Right ventricle myocardium superior (tissue), 1 donor: ENCODE measurements at places on chromosomes 5 and 9. TPM values are rescaled to one million over a fixed set of nuclear protein-coding genes. Genes with fewer than 3 reads are reported as not detected.

The IL5 gene
- not detected for total RNA-seq

DNA sequence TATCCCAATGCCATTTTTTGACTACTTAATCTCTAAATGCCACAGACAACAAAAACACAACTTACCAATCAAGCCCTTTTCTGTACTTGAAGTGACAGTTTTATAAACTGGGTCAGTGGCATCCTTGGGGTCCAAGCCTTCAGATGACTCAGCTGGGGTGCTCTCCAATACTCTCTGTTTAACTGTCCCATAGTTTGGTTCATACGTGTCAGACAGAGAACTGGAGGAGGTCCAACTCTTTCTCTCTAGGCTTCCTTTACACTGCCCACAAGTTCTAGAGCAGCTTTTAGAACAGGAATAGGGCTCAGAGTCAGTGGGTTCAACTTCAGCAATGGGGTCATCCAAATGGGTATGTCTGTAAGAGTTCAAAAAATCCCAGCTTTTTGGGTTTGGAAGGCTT, 166.9 kb downstream of the CDC42SE2 start:
- DNase-seq: no peak

GRCh38 chr5:10537624-10538023, 26.2 kb upstream of the ANKRD33B start:
- DNase-seq: no peak

GRCh38 chr5:80503641-80504040, 15.7 kb downstream of the FAM151B start:
- DNase-seq: no peak

- no peak for DNase-seq
These were observed 194.7 kb downstream of the MED10 start for GRCh38 chr5:6183391-6184390.

GRCh38 chr9:130663977-130664250, 480 bp upstream of the PRDM12 start:
- no peak for DNase-seq

- DNase-seq: no peak
These were observed 71.4 kb downstream of the ASTN2 start for GRCh38 chr9:117343427-117343826.

- no peak for DNase-seq
These were observed 524 bp downstream of the FUBP3 start for GRCh38 chr9:130579738-130580463.

DNA sequence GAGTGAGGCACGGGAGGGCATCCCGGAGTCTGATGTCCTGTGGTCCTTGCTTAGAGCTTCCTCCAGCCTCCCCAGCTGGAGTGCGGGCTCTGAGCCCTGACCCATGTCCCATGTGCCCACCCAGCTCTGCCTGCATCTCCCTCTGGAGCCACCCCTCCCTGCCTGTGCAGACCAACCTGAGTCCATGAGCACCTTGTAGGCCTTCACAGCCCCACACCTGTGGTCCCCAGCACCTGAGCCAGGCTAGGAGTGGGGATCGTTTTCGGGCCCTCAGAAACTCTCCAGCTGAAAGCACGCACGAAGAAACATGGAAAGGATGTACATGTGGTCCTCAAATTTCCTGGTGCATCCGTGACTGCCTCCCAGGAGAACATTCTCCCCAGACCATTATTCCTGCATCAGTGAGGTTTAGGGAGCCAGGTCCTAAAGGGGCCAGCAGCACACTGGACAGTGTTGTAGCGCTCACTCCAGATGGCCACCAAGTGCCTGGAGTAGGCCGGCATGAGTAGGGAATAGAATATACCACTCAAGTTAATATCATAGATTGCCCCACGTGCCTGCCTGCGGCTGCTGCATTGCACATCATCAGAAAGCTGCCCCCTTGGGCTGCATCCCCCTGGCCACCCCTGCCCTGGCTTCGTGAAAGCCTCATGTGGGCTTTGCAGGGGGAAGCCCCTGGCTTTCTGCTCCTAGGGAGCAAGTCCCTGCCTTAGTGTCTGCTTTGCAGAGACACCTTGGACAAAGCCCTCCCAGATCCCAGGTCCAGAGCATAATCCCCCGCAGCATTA, 80.6 kb downstream of the WNK2 start:
- no peak for DNase-seq

DNA sequence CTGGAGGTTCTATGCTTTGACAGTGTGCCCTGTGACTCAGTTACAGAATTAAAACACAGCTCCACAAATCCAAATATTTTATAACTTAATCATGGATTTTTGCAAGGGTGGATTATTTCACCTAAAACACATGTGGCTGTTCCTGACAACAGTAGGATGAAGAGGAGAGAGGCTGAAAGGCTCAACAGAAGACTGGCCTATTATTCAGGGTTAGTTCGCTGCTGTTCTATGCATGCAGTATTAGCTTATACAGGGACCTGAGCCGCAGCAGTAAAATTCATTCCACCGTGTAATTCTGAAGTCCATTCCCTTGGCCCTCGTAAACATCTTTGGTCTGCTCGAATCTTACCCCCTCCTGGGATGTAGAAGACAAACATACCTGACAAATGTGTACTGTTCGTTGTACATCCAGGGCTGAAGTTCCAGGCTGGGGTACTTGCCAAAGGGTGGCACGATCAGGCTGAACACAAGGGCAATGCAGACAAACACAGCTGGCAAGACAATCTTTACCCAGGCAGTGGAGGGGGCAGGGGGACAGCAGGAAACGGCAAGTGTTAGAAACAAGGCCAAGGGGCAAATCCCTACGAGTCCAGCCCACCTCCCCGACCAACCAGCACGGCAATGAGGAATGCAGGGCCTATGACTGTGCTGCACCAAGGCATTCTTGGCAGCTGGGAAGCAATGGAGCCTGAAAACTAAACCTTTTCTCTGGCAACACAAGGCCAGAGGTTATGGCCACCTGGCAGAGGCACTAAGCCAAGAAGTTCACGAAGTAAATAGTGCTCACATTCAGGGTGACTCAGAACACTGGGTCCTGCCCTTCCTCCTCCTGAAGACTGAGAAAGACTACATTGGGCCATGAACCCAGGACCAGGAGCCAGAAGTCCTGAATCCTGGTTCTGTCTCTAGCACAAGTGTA, 46.8 kb downstream of the NIPSNAP3B start:
- DNase-seq: peak; percentile 44

DNA sequence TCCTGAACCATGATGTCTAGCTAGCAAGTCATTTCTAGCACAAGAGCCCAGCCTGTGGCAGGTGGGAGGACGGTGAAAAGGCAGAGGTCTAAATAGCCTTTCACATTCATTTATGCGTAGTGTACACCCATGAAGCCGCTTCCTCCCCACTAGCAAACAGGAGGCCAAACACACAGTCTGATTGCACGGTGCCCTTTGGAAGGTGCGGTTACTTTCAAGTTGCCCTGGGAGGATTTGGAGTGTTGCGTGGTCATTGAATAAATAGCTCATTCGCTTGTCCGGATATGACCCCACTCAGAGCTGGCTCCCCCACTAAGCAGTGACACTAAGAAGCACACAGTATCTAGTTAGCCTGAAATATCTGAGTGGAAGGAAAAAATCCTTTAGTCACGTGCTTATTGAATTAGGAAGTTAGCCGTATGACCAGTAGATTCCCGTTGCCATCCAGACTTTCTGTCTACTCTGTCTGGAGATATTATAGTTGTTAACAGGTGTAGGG, 664 bp upstream of the ARSB start:
- peak; percentile 45 for DNase-seq

DNA sequence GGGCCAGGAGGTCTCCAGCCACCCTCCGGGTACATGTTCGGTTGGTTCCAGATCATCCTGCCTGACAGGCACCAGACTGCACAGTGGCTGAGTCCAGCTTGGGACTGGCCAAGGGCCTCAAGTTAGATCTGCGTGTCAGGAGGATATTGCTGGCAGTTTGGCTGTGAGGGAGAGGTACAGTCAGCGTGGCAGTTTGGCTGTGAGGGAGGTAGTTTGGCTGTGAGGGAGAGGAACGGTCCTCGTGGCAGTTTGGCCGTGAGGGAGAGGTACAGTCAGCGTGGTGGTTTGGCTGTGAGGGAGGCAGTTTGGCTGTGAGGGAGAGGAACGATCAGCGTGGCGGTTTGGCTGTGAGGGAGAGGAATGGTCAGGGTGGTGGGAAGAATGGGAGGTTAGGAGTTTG, 39.0 kb downstream of the CACNA1B start:
- DNase-seq: no peak

The RALGPS1 gene
- total RNA-seq: 17.7 TPM

- no peak for DNase-seq
These were observed 672.8 kb downstream of the ACTL7B start for GRCh38 chr9:108182950-108183381.

GRCh38 chr9:70415041-70415440, 584 bp upstream of the KLF9 start:
- no peak for DNase-seq

The TAF11L13 gene
- not detected for total RNA-seq

The CBY3 gene
- total RNA-seq: not detected

DNA sequence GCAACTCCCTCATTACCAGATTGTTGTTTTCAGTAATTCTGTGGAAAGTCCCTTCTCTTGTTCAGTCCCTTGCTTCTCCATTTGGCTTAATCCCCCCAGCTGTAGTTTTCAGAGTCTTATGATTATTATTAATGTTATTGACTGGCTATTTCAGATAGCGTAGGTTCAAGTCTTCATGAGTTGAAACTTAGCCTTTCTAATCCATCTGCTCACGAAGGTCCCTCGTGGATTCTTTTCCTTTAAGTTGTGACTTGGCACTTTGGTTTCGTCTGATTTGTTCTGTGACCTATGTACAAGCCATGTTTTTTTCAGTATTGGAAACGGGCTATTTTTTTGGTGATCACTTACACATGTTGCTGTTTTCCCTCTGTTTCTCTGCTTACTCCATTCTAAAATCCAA, 260.3 kb downstream of the TMEM167A start:
- no peak for DNase-seq

- no peak for DNase-seq
These were observed 12.8 kb downstream of the TRAF1 start for GRCh38 chr9:120913647-120914264.

DNA sequence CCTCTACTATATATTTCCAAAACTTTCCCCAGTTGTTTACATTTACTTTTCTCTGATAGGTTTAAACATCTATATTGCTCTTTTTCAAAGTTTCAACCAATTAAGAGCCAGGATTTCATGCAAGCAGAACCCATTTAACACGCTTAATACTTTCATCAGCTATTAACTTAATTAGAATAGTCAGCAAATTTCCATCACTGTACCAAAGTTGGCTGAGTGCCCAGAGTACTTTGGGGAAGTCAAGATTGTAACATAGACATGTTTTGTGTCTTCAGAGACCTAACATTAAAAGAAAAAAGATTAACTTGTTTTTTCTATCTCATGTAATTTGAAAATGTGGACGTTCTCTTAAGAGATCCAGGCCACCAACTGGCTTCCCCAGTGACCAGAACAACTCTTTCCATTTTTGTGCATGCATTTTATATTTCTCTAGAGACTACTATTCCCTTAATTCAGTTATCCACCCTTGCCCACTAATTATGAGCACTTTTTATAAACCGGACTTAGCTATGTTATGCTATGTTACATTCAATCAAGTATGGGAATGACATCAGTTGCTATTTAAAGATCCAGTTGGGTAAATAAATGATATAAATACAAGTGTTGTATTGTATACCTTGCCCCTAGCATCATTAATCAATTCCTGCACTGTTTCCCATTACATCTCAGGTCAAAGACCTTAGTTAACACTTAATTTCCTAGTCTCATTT, 478.1 kb upstream of the NMUR2 start:
- DNase-seq: no peak

The NR2F1-AS1 gene
- 0.22 TPM for total RNA-seq

DNA sequence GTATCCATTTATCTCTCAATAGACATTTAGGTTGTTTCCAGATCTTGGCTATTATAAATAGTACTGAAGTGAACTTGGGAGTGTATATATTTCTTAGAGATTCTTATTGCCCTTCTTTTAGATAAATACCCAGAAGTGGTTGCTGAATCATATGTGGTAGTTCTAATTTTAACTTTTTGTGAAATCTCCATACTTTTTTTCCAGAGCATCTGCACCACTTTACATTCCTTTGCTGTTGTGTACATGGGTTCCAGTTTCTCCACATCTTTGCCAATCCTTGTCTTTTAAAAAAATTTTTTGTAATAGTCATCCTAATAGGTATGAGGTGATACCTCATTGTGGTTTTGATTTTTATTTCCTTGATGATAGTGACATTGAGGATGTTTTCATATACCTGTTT, 303.7 kb downstream of the CCDC171 start:
- DNase-seq: no peak

DNA sequence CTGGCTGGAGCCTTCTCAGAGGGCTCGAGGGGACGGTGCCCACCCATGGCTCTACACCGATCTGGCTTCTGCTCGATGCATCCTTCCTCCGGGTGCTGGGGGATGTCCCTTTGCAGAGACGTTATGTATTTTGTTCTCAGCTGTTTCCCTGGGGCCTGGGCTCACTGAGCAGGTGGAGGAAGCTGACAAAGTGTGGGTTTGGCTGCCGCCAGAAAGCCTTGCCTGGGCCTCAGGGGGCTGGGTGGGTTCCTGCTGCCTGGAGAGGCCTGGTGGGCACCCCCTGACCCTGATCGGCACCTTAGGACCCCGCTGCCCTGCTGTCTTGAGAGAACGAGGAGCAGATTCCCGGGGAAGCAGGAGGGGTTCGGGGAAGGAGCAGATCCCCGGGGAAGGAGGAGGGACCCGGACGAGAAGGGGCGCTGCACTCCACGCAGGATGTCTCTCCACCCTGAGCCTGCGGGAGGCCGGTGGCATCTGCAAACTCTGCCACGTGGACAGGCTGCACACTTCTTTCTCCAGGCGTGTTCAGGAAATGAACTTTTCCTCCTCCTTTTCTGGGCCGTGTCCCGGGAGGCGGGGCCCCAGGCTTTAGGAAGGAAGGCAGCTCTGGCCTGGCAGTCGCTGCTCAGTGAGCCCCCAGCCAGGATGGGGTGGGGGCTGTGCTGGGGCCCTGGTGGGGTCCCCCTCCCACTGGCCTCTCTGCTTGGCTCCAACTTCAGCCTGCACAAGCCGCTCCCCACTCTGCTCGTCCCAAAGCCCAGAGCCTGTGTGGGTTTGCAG, 148.9 kb downstream of the RXRA start:
- peak; percentile 91 for DNase-seq

The BTNL8 gene
- not detected for total RNA-seq

The SLC34A3 gene
- total RNA-seq: not detected

DNA sequence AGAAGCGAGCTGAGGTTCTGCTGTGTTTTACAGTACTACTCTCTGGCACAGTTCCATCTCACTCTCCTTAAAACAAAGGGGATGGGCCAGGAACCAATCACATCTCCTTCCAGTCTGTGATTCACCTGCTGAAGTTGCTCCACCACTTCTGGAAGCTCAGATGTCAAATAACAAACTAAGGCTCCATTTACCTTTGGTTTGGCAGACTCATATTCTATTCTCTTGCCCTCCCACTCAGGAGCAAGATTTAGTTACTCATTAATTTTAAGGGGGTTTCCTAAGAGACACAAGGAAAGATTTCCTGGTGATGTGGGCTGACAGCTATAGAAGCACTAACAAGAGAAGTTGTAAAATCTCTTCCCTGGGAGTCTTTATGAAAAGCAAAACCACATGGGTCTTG, 37.8 kb upstream of the KIF2A start:
- DNase-seq: no peak

The ZBTB26 gene
- total RNA-seq: 4.7 TPM

DNA sequence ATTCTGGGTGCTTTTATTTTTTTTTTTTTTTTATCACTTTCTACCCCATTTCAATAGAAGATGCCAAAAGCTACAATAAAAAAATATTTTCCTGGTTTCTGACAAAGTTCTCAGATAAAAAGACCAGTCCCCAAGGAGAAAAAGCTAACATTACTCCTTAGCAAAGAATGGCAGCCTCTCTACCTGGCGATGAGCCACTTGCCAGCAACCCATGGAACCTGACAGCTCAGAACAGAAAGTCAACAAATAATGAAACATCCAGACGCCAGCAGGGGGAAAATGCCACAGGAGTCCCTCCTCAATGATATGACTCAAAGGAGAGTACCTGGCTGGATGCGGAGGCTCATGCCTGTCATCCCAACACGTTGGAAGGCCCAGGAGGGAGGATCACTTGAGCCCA, 123.2 kb downstream of the MYO10 start:
- no peak for DNase-seq
